KBM-7 (cell line): ENCODE measurements at places on chromosomes 12 and 14.

DNA sequence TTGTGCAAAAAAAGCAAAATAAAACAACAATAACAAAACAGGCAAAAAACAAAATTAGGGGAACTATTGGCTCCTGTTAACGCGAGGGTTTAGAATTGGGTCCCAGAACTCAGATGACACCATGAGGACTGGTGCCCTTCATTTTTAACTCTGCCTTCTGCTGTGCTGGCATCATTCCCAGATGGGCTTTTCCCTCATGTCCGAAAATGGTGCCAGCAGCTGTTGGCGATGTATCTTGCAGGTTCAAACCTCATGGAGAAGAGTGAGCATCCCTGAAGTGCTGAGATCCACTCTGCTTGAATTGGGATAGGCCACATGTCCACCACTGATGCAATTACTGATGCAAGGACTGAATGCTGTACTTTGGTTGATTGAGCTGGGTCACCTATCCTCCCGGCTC lies 61.1 kb downstream of the MYRFL start:
- no peak for DNase-seq

DNA sequence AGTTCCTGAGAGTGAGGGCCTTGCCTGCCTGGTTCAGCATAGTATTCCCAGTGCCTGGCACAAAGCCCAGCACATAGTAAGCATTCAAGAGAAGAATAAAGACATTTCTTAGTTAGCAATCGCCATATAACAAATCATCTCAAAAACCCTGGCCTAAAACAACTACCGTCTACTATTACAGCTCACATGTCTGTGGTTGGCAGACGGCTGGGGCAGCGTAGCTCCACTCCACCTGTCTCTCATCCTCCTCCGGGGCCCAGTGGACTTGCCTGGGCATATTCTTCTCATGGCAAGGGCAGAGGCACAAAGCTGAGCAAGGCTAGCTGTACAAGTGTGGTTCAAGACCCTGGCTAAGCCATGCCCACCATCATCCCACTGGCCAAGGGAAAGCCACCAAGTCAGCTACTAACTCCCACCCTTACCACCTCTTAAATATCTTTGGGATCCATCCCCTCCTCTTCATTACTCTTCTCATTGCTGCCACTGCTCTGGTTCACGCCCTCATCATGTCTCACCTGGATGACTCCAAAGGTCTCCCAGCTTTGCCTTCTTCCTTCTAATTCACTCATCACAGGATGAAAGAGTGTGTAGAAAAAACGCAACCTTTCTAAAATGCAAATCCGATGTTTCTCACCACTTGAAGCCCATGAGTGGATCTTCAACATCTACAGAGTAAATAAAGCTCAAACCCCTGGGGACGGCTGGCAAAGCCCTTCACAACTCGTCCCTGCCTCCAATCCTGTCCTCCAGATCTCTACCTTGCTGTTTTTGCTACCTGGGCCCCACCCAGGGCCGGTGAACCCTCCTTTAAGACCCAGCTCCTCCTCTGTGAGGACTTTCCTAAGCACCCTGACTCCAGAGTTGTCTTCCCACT lies 10.4 kb downstream of the TMEM229B start:
- DNase-seq = peak; percentile 9

DNA sequence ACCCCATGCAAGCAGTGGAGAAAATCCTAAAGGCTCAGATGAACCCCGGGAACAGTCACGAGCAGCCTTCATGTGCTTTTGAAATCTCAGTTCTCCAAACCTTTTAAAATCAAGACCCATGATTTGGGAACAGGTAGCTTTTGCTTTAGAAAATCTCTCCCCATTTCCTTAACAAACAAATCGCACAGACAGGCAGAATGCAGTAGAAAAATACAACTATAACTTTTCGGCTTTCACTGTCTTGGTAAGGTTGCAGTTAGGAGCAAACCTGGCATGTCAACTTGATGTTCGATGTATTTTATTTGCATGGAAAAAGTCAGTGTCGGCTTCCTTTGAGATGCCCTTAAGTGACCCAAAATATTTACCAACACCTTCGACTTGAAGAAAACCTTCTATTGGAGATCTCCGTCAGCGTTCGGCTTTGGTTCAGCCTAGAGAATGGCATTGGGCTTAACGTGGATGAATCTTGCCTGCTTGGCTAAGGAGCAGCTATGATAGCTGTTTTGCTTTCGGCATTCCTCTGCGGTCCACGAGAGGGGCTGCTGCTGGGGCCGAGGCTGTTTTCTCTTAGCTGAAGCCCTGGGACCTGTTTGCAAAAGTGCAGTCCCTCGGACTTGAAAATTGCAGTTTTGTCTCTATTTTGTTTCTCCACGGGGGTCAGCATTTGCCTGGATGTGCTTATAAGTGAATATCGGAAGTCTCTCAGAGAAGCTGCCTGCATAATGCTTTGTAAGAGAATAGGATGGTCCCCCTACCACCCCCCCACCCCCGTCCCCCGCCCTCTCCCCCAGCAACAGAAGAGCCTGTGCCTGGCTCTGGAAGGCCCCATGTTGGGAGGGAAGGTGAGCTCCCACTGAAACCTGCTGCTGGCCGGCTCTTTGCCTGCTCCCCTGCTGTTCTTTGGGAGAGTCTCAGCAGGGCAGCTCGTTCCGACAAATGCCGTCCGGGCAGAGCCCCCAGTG lies 122.8 kb downstream of the AACS start:
- no peak for DNase-seq

DNA sequence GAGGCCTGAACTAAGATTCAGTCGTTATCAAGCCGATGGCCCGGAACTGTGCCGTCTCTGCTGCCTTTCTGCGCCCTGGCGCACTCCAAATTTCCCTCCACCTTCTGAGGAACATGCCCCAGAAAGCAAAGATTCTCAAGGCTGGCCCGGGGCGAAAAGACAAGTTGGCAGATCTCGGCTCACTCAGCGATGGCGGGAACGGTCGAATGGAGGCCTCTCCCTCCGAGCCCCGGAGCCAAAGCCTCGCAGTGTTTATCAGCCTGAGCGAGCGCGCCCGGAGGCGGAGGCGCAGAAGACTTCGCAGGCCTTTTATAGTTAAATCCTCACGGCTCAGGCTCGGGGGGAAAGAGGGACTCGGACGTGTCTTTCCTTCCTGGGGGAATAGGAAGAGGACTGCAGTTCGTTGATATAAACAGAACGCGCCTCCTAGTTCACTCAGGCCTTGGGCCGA lies 5.6 kb downstream of the TBX5 start:
- DNase-seq = no peak

DNA sequence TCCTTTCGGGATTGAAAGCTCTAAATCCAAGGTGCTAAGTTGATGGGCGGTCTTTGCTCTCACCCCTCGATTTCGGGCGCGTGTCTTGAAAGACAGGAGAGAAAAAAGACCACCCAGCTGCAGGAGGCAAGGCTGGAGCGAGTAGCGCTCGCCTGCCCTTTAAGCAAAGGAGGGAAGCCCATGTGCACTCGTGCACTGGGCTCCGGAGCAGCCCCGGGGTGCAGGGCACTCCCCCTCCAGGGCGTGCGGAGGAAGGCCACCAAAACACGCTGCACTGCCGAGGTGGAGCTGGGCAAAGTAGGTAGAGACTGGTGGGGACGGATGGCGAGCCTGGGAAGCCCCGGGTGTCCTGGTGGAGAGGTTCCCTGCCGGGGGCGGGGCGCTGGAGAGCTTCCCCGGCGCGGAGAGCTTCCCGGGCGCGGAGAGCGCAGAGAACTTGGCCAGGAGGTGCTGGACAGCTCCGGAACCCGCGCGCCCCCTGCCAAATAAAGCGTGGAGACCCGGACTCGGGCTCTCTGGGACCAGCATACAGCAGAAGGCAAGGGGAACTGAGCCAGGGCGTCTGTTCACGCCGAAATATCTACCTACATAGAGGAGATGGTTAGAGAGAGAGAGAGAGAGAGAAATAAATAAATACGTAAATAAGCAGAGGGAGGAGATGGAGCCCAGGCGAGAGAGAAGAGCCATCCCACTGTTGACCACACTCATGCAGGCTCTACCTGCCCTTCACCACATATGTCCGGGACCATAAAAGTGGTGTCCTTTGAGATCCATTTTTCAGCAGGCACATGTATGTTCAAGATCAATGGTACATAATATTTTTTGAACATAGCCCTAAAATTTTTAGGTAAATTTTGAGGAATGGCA lies 662 bp upstream of the NELL2 start:
- DNase-seq = peak; percentile 42

GRCh38 chr12:13187399-13187798 lies 9.1 kb upstream of the EMP1 start:
- DNase-seq = no peak

DNA sequence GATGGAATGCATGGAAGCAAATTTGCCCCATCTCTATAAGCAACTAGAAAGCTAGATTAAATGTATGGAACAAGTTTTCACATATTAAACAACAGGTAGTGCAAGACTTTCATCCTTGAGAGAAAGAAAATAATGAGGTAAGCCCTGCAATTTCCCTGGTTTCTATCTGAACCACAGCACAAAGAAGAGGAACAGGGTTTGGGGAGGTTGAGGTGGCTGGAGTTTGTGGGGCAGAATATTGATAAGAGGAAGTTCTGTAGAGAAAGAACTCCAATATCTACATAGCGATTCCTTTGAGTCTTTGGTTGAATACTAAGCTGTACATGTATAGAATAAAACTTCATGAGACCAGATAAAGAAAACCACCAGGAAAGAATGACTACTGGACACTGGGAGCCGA lies 96.3 kb upstream of the CCND2 start:
- DNase-seq = peak; percentile 29

DNA sequence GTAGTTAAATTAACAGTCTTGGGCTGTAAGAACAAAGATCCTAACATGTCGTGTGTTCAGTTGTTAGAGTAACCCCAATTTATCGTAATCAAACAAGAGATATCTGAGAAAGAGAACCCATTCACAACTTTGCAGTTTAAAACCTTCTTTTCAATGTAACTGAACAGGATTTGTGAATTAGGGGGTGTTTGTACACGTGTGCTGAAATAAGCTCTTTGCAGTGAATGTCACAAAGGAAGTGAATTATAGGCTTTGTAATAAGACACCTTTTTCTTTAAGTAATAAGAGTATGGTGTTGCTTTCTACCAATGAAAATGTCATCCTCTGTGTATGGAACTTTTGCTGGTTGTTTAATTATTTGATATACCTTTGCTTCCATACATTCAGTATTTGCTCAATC lies 114.0 kb downstream of the ALX1 start:
- no peak for DNase-seq

DNA sequence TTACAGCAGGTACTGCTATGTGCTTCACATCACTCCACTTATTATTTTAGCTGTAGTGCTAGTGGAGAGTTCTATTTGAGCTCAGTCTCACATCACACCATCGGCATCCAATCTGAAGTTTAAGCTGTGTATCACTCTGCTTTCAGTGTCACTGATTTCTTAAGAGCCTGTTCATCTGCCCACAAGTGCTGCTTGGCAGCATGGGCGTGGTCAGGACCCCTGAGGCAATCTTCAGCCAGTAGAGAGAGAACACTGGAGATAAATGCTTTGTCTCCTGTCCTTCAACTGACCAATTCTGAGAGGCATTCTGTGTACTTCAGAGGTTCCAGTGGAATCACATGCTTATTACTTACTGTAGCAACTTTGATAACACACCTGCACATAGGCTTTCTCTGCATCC lies 728.8 kb downstream of the RPS29 start:
- no peak for DNase-seq

DNA sequence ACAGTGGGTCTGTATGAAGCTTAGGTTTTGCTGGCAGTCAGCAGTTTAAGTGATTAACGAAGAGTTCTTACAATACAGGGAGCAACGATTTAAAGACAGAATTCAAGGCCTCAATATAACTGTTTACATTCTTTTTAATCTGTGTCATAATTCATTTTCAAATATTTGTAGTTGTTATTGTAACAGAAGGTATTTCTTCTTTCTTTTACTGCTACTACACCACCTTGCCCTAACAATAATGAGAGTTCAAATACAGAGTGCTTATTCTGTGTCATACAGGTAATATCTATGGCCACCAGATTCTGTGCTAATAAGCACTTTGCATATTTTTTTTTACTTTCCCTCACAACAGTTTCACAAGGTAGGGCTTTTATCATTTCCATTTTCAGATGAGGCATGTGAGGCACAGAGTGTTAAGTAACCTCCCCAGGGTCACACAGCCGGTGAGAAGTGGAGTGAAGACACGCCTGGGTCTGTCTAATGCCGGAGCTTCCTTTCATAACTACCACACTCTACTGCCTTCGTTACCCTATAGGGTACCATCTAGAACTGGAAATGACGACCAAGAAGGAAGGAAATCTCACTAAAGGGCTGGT lies 81.9 kb downstream of the PELI2 start:
- DNase-seq = no peak

DNA sequence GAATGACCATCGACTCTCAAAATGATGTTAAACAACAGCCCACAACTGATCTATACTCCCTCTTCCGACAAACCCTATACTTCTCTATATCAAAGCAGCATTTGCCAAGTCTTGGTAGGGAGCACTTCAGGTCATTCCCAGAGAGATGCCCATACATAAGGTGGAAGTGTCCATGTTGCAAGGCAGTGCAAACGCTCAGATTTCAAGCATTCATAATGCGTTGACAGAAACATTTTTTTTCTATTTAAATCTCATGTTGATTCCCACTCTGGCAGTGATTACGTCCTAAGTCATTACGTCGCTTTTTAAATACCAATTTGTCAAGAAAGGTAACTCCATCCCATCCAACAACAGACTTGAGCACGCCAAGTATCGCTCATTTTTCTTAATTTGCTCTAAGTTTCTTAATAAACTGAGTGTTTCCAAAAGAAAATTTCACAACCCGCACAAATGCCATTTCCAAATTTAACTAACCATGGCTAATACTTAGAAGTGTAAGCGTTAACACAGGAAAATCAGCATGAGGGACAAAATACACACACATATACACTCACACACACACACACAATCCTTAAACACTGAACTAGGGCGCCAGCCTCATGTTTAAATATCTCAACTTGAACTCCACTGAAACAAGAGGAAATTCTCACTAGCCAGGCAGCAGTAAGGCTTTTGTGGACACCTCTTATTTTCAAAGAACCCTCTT lies 1.1 kb downstream of the GXYLT1 start:
- peak; percentile 46 for DNase-seq

DNA sequence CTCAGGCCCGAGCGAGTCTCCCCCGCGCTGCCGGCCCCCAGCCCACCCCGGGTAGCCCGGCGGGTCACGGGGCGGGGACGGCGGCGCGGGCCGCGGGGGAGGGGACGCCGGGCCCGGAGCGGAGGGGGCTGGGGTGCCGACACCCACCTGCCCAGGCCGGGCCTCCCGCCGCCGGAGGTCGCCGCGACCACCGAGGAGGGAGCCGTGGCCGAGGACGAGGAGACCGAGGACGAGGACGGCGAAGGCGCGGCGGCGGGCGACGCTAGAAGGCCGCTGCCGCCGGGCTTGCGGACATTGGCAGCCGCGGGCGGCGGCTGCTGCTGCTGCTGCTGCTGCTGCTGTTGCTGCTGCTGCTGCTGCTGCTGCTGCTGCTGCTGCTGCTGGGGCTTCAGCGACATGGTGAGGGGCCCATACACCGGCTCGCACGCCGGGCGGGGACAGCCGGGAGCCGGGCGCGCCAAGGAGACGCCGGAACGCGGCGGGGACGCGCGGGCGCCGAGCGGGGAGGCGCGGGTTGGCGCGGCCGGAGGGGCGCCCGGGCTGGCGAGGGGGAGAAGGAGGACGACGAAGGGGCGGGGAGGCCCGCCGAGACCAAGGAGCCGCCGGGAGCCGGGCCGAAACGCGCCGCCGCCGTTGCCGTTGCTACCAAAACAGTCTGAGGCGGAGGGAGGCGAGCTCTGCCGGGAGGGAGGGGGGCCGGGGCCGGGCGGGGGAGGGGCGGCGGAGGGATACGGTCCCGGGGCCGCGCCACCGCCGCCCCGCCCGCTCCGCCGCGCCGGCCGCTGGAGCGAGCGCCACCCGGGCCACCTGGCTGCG lies at the start of gene ATXN2:
ATXN2 (minus strand) TSS at position 679 of the 816 bp plus-strand sequence; CDS start at position 398, 281 bp downstream.
- DNase-seq = peak; percentile 39

- peak; percentile 72 for DNase-seq
Observed at GRCh38 chr12:51678086-51678724, 87.2 kb downstream of the SCN8A start.

GRCh38 chr12:132904718-132905328 lies 17.4 kb upstream of the CHFR start:
- no peak for DNase-seq
